CD4-positive, alpha-beta T cell treated with Interleukin-6 at 100 ng/mL for 8 hours (primary cell): ENCODE measurements at places on chromosomes 6 and 20.

GRCh38 chr20:63178889-63179686 lies 36.8 kb downstream of the YTHDF1 start:
- peak; percentile 66 for DNase-seq

GRCh38 chr20:50325651-50326050 lies 135.0 kb downstream of the CEBPB start:
- no peak for DNase-seq

GRCh38 chr6:116003668-116004067 lies 57.0 kb downstream of the FRK start:
- no peak for DNase-seq

GRCh38 chr6:127606131-127606562 lies 29.2 kb downstream of the C6orf58 start:
- no peak for DNase-seq

GRCh38 chr20:61963149-61963548 lies 102.5 kb downstream of the TAF4 start:
- no peak for DNase-seq

DNA sequence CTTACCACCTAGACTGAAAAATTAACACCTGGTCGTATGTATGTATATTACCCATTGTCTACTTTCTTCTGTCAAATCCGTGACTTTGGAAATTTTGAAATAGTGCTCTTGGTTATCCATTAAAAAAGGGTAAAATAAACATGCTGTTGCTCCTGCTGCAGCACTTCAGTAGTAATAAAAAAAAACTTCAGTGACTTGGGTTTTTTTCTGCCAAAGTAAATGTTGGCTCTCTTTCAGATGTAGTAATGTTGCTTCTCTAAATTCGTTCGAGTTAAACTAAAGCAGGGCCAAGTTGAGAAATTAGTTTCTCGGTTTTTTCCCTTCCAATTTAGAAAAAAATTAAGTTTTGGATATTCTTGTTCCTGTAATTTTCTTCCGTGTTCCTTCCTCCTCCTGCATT lies 34.2 kb downstream of the JARID2 start:
- no peak for DNase-seq

DNA sequence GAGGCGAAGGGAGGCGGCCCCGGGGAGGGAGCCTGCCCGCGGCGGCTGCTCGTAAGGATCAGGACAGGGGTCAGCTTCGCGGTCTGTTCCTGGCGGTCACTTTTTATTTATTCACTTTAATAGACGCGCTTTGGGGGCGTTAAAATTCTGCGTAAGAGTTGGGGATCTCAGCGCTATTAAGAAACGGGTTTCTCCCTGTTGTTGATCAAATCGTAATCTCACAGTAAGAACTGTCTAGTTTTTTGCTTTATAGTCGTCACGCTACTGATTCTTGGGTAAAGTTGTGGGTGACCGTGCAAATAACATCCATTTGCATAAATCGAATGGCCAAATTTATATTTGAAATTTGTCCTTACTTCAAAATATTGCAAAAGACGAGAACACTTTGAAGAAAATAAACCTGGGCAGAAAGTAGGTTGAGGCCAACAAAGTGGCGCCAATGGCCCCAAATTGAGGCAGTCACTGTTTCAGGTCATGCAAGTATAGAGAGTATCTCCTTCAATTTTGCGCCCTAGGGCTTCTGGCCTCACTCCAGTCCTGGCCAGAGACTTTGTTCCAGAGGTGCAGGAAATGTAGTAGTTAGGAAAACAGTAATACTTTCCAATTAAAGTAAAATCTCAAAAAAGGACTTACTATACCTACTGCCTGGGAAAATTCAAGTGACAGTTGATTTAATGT lies 963 bp upstream of the RMND1 start:
- DNase-seq = no peak

DNA sequence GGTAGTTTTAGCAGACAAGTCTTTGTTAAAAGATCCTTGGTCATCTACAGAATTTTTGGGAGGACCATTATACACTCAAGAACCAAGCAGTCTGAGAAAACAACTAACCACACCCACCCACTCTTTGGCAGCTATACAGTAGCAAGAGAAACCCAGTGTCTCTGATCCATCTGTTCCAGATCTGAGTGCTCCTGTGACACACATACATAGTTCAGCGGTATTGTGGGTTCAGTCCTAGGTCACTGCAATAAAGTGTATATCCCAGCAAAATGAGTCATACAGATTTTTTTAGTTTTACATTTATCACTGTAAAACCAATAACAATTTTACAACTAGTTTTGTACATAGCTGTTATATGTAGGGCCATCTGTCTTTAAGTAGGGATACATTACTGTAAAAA lies 47.4 kb upstream of the PAK5 start:
- DNase-seq = no peak

DNA sequence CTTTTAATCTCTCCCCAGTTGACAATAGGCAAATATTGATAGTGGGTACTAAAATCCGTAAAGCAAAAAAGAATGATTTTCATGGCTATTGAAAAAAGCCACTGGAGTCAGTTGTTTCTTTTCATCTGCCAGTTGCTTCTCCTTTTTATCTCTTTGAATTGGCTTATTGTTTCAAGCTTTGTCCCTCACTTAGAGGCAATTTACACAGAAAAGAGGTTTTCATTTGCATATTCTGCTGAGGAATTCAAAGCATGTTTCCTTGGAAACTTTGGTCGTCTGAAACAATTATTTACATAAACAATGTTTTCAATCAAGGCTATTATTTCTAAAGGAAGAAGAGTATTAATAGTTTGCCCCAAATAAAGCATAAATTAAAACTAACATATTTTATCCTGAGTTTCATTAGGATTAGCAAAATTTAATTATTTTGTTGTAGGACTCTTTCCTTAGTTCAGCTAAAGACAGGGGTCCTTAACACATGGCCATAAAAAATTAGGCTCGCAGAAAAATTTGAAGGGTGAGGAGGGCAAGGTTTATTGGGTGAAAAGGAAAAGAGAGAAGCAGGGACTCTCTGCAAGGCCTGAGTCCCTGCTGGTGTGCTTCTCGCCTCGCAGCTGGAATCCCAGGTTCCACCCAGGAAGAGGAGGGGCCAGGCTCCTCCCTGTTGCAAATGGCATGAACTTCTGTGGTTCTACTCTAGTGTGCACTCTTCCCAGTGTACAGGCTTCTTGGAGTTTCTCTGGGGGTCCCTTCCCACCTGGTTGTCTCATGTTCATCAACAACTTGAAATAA lies 138.8 kb upstream of the LAMA2 start:
- no peak for DNase-seq

- peak; percentile 37 for DNase-seq
Observed at GRCh38 chr20:44747166-44748004, 1.7 kb downstream of the KCNK15 start.

DNA sequence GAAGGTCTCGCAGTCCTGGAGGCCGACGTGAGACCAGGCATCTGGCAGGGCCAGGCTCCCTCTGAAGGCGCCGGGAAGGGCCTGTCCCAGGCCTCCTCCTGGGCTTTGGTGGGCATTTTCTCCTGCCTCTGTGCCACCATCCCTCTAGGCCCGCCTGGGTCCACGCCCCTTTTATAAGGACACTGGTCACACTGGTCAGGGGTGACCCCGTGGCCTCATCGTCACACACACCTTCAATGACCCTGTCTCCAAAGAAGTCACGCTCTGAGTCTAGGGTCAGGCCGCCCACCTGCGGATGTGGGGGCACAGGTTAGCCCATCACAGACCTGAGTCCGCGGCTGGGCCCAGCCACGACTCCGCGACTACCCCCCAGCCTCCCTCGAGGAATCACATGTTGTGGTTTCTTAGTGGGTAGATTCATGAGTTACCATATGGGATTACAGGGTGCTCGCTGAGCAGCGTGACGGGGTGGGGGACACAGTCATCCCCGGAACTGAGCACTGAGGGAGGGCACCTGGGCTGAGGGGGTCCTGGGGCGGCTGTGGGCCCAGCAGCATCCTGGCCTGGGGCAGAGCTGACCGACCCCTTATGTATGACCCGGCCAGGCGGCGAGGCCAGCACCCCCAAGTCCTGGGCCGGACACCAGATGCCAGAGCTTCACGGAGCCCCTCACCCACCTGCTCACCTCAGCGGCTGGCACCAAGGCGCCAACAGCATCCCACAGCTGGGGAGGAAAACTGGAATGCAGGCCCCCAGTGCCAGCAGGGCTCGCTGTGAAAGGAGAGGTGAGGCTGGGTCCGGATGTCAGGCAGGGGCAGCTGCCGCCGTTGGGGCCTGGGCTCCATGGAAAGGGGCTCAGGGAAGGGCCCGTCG lies 115.9 kb downstream of the DLL1 start:
- DNase-seq = no peak

DNA sequence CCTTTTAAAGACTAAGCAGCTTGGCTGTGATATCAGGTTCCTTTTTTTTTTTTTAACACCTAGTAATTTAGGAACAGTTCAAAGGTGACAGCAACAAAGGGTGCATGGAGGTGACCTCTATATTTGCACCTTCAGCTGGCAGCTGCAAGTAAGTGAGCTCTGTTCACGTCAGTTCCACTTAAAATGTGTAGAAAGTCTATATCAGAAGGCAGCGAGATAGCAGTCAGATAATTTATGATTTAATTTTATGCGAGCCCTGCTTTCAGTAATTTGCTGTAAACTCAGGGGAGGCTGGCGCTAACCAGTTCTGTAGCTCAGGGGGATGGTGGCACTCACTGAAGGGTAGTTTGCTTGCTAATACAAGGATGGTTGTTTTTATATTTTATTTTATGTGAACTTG lies 602.8 kb upstream of the MMS22L start:
- no peak for DNase-seq

DNA sequence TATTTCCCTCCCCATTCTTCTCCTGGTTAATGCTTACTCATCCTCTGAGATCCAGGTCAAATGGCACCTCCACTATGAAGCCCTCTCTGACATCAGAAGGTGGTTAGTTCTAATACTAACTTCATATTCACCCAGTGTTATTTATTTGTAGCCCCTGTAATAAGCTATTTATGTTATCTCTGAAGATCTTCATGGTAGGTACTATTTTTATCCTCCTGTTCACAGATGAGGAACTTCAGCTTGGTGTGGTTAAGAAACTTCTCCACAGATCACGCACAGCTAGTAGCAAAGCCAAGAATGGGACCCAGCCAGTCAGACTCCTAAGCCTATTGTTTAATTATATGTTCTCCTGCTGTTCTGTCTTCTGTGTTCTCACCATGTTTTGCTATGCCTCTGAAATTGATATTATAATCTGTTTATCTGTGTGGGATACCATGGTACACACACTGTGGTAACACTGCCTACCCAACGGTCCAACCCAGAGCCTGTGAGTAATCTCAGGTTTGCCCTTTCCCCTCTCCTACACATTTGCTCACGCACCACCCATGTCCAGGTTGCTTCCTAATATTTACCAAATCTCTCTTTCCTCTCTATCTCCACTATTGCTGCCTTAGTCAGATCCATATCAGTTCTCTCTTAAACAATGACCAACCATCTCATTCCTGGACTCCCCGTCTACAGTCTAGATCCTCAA lies 98.4 kb downstream of the IPCEF1 start:
- no peak for DNase-seq

DNA sequence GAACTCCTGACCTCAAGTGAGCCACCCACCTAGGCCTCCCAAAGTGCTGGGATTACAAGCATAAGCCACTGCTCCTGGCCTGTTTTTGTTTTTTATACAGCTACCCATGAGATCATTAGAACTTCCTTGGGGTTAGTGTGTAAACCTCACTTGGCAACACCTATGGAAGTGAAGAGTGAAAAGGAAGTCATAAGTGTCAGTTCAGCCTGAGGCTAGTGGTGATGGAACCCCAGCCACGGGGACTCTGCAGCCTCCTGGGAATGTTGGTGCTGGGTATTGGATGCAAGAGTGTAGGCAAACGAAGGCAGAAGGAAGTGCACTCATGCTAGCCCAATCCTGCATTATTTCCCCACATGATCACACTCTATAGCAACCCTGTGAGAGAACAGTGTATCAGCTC lies 33.6 kb upstream of the FUCA2 start:
- DNase-seq = no peak

DNA sequence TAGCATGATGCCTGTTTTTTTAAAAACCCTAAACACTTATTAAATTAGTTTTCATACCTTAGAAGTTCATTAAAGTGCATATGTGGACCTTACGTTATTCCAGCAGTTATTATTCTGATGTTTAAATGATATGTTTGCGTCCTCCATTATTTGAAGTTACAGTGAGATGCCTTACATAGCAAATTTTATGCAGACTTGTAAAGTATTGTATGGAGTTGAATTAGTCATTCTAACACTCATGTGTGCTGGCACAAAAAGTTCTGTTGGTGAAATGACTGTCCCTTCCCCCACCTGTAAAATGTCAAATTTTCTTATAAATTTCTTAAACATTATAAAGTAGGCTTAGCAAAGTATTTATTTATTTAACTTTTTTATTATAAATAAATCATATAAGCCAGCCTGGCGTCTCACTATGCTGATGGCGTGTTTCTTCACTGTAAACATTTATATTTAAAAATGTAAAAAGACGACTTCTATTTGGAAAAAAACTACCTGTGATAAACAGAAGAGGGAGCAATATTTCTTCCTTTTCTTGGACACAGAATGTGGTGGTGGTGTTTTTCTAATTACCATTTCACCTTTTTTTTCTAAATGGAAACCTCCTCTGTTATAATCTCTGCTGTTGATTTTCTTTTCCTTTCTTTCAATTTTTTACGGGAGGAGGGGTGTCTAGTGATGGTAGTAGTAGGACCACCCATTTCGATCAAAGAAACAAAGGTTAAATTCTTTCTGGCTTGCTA lies 155.4 kb downstream of the RFPL4B start:
- DNase-seq = no peak

GRCh38 chr20:40771308-40771610 lies 82.2 kb upstream of the MAFB start:
- DNase-seq = no peak

- no peak for DNase-seq
Observed at GRCh38 chr6:166179704-166180103, 12.1 kb upstream of the TBXT start.

DNA sequence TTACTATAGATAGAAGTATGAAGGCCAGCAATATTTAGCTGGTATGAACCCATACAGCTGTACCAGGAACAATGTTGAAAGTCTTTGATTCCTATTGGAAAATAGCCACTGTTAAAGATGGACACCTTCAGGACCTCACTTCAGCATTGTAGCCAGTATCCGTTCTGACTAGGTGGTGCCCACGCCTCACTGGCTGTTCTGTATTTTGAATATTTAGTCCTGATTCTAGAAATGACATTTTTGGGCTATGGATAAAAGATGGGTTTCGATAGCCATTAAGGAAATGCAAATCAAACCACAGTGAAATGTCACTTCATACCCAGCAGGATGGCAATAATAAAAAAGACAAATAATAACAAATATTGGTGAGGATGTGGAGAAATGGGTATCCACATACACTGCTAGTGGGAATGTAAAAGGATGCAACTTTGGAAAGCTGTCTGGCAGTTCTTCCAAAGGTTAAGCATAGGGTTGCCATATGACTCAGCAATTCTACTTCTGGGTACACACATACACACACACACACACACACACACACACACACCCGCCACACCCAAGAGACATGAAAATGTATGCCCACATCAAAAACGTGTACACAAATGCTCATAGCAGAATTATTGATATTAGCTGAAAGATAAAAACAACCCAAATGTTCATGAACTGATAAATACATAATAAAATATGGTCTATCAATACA lies 56.8 kb downstream of the UTRN start:
- no peak for DNase-seq

GRCh38 chr6:29892696-29893095 lies 49.6 kb upstream of the HLA-A start:
- no peak for DNase-seq
